ENCODE measurements at places on chromosomes 7 and 10. TPM values are rescaled to one million over a fixed set of nuclear protein-coding genes. Genes with fewer than 3 reads are reported as not detected.

Gene APBB1IP
- total RNA-seq, result 4.0 TPM

Gene CH25H
- total RNA-seq, result 2.0 TPM

GRCh38 chr10:114334301-114334700 is 70.0 kb downstream of the AFAP1L2 start:
- DNase-seq, result peak; percentile 25
- H3K4me1 ChIP-seq, result peaks cover 10% of the 10 kb centered on the region
- H3K4me3 ChIP-seq, result no peak overlapping the region
- H3K36me3 ChIP-seq, result peaks cover 2% of the 10 kb centered on the region

GRCh38 chr7:11552676-11553296 is 279.2 kb downstream of the THSD7A start:
- no peaks in the 10 kb centered on the region for H3K36me3 ChIP-seq
- H3K27ac ChIP-seq, result no peak overlapping the region
- no peaks in the 10 kb centered on the region for H3K4me1 ChIP-seq
- no peak for DNase-seq
- no peak overlapping the region for H3K4me3 ChIP-seq

DNA sequence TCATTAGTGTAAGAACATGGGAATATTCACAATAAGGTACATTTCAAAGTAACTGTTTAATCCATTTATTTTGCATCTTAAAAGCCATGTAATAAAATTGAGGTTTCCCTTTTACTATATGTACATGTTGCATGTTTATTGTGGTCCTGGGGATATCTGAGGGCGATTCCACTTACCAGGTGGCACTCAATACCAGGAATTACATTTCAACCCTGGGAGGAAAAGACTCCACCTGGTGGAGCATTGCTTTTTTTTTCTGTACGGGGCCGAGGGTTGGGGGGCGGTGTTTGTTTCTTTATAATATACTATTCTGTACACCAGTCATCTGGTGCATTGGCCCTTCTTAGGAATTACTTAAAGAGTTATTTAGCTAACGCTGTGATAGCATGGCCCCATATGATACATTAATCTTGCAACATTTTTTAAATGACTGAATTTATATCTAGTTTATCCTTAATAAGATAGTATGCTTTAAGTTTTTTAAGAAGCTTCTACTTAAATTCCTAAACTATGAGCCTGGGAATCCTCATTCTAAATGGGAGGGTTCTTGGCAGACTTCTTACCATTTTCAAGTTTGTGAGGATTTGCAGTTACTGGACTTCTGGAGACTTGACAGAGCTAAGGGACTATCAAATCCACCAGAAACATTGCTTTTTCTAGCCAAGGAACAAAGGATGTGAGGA is 7.2 kb upstream of the HGF start:
- no peak for DNase-seq
- H3K4me3 ChIP-seq, result no peak overlapping the region
- no peaks in the 10 kb centered on the region for H3K4me1 ChIP-seq
- no peaks in the 10 kb centered on the region for H3K36me3 ChIP-seq
- H3K27me3 ChIP-seq, result no peaks in the 10 kb centered on the region

DNA sequence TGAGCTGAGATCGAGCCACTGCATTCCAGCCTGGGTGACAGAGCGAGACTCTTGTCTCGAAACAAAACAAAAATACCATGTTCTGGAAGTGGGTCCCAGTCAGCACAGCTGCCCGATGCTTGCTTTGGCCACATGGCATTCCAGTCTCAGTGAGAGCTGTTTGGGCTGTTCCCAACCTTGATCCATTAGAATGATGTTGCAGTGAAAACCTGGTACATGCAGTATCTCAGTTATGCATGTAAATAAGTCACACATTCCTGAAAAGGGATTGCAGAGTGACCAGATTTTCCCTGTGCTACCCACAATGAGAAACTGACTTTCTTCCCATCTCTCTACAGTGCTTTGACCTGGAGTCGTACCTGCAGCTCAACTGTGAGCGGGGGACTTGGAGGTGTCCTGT is 15.4 kb downstream of the ZMIZ2 start:
- peaks cover 29% of the 10 kb centered on the region for H3K36me3 ChIP-seq
- H3K27ac ChIP-seq, result no peak overlapping the region
- no peaks in the 10 kb centered on the region for H3K27me3 ChIP-seq
- DNase-seq, result no peak

DNA sequence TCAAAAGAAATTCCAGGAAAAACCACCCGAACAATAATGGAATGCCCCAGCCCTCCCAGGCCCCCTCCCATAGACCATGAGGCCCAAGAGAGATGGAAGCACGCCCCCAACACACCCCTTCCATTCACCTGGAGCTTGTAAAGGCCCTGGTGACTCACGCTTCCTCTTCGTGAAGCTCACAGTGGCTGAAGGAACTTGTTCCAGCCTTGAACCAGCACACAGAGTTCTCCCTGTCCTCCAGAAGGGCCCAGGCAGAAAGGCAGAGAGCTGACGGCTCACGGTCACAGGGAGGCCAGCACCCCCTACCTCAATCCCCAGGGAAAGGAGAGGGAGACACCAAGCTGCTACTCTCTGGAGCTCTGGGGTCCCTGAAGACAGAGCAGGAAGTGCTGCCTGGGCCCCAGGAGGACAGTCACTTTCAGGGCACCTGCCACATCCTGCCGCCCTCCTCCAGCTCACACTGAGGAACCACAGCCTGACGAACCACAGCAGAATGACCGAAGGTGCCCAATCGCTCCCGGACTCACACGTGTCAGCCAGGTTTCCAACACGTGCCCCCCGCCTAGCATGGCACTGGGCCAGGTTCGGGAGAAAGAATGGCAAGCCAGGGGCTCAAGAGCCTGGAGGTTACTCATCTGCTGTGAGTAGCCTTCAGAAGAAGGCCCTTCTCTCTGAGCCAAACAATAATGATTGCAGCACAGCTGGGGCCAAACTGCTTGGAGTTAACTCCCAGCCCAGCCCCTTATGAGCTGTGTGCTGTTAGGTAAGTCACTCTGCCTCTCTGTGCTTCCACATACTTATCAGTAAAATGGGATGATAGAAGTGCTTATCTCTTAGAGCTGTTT is 52.8 kb downstream of the DLG5 start:
- peaks cover 16% of the 10 kb centered on the region for H3K4me1 ChIP-seq
- H3K27me3 ChIP-seq, result no peaks in the 10 kb centered on the region
- peak overlapping the region; percentile 49 for H3K27ac ChIP-seq
- peak; percentile 40 for DNase-seq
- no peak overlapping the region for H3K4me3 ChIP-seq
- no peaks in the 10 kb centered on the region for H3K36me3 ChIP-seq

DNA sequence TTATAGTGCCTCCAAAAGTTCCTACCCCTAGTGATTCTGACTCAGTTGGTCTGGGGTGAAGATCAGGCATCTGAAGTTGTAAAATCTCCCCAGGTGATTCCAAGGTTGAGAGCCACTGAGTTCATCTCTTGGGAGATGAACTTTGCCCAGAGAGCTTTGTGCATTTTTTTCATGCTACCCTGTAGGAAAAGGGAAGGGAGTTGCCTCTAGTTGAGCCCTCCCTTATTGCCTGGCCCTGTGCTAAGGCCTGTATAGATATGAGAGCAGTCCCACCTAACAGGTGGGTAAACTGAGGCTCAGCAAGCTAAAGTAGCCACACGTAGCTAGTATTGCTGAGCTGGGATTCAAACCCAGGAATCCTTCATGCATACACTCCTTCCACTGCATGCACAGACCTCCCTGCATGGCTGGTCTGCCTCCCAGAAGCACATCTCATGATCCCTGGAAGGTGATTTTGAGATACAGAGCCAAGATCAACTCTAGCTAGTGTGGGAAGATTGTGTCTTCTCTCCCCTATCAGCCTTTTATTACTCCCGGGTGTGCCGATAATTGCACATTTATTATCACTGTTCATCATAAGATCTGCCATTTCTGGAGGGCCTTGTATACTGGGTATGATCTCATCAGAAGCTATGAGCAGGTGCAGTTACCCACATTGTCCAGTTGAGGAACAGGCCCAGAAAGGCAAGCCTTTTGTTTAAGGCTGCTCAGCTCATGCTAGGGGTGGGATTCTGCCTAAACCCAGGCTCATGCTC is 47.0 kb downstream of the TBATA start:
- H3K27me3 ChIP-seq, result no peaks in the 10 kb centered on the region
- H3K36me3 ChIP-seq, result no peaks in the 10 kb centered on the region
- no peaks in the 10 kb centered on the region for H3K4me1 ChIP-seq
- H3K27ac ChIP-seq, result no peak overlapping the region
- H3K4me3 ChIP-seq, result no peak overlapping the region

DNA sequence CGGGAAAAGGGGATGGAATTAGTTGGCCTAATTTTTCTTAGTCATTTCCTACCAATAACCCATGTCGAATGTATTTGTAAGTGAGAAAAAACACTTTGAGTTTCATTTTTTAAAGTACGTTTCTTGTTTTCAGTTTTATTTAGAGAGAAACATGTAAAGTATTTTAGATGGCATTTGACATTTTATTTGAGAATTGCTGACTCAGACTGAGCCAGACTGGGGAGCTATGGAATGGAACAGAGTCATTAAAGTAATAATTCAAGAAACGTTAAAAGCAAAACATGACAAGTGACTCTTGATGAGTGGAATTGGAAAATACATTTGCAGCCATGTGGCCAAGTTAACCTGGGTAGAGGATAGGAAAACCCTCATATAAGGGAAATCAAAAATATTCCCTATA is 286.1 kb upstream of the NPSR1 start:
- H3K27ac ChIP-seq, result no peak overlapping the region
- no peaks in the 10 kb centered on the region for H3K4me1 ChIP-seq
- H3K36me3 ChIP-seq, result no peaks in the 10 kb centered on the region
- H3K27me3 ChIP-seq, result no peaks in the 10 kb centered on the region
- H3K4me3 ChIP-seq, result no peak overlapping the region

All from body of pancreas (tissue), 4 donors.